ENCODE measurements at places on chromosomes 5 and 9. TPM values are rescaled to one million over a fixed set of nuclear protein-coding genes. Genes with fewer than 3 reads are reported as not detected.

OR1Q1 gene
- total RNA-seq, result not detected

IFNA2 gene
- not detected for total RNA-seq

SPATA31A5 gene
- total RNA-seq, result not detected

C5orf34 gene
- total RNA-seq, result 1.4 TPM

FCHO2 gene
- total RNA-seq, result 11.0 TPM

ADAMTSL2 gene
- total RNA-seq, result 2.3 TPM

SEMA5A gene
- total RNA-seq, result 5.3 TPM

CCNB1 gene
- total RNA-seq, result 25.7 TPM

SPINK4 gene
- total RNA-seq, result 0.74 TPM

SHISAL2B gene
- total RNA-seq, result not detected

DMRT2 gene
- under 0.01 TPM for total RNA-seq

NTRK2 gene
- total RNA-seq, result not detected

PPP3R2 gene
- total RNA-seq, result not detected

PCDHGB3 gene
- 5.4 TPM for total RNA-seq

PLAA gene
- 32.1 TPM for total RNA-seq

PLAC8L1 gene
- total RNA-seq, result not detected

LCN10 gene
- not detected for total RNA-seq

F2RL2 gene
- 5.4 TPM for total RNA-seq
